HT-29 (cell line): ENCODE measurements at places on chromosomes 7 and 10.

- DNase-seq, result peak; percentile 44
These were observed 58.5 kb downstream of the PHYHIPL start for GRCh38 chr10:59234816-59235429.

DNA sequence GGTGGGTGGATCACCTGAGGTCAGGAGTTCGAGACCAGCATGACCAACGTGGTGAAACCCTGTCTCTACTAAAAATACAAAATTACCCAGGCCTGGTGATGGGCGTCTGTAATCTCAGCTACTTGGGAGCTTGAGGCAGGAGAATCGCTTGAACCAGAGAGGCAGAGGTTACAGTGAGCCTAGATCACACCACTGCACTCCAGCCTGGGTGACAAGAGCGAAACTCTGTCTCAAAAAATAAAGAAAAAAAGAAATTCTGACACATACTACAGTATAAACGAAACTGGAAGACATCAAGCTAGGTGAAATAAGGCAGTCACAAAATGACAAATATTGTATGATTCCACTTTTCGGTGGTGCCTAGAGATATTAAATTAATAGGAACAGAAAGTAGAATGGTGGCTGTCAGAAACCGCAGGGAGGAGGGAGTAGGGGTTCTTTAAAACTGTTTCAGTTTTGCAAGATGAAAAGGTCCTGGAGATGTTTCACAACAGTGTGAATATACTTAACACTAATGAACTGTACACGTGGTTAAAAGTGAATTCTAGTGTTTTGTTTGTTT is 23.2 kb downstream of the PILRA start:
- DNase-seq, result no peak

- DNase-seq, result no peak
These were observed 53.1 kb downstream of the ACADSB start for GRCh38 chr10:123061865-123062264.

- no peak for DNase-seq
These were observed 349.5 kb upstream of the NFE2L3 start for GRCh38 chr7:25802473-25802872.

GRCh38 chr10:78491812-78492211 is 458.1 kb downstream of the RPS24 start:
- DNase-seq, result no peak

GRCh38 chr7:20269726-20270125 is 52.5 kb upstream of the MACC1 start:
- DNase-seq, result no peak

DNA sequence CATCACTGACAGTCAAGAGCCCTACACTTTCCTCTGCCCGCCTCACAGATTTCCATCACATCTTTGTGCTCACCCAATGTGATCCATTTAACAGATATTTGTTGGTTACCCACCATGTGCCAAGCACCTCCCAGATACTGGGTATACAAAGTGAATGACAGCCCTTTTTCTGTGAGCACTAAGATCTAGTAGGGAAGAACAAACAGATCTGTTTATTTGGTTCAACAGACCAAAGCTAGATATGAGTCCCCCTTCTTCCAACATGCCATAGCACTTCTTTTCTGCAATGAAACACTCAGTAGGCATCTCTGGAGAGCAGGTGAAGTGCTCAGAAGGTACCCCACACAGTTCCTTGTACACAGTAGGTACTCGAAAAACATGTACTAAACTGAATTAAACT is 101.4 kb downstream of the HIPK2 start:
- no peak for DNase-seq

GRCh38 chr7:101597941-101598340 is 31.2 kb downstream of the MYL10 start:
- no peak for DNase-seq

GRCh38 chr10:77109351-77109994 is 528.1 kb downstream of the KCNMA1 start:
- DNase-seq, result no peak

- DNase-seq, result no peak
These were observed 913 bp downstream of the NPY start for GRCh38 chr7:24284699-24285506.
